ENCODE measurements at places on chromosomes 12 and 14.

- DNase-seq, result no peak
Measured at GRCh38 chr12:92485351-92486348, 217.1 kb upstream of the PLEKHG7 start.

GRCh38 chr12:39296496-39296895 is 146.4 kb downstream of the KIF21A start:
- no peak for DNase-seq

DNA sequence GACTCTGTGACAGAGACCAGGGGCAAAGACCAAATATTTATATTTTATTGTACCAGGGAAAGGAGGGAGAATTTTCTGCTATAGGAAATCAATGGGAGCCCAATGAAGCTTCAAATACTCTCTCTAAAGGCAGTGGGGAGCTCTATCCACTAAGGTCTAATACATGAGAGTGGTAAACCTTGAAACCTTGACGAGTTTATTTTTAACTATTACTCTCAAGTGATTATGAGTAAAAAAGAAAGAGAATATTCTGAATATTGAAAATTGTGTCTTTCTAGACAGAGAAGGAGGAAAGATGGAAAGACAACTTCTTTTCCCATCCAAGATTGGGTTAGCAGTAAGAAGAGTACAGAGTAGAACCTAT is 1722.1 kb upstream of the SEL1L start:
- no peak for DNase-seq

GRCh38 chr12:19093218-19093617 is 36.3 kb upstream of the PLEKHA5 start:
- no peak for DNase-seq

- peak; percentile 67 for DNase-seq
Measured at GRCh38 chr12:57837864-57838562, 8.5 kb downstream of the CTDSP2 start.

DNA sequence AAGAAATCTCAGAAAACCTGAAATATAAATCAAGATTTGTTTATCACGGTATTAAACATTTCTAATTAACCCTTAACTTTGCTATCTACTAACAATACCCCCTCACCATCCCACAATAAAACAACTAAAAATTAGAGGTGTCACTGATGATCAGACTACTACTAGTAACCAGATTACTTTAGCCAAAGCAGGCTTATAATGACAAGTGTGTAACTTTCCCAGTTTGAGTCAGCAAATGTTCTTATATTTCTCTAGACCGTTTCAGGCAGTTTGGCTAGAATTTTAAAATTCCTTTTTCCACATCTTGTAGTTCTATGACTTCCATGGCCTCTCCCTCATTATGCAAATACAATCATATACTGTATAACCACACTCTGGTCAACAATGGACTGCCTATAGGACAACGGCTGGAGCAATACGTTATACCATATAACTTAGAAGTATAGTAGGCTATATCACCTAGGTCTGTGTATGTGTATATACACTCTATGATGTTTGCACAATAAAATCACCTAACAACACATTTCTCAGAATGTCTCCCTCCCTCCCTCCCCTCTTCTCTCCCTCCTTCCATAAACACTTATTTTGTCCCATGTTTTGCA is 102.1 kb downstream of the DENND5B start:
- no peak for DNase-seq

GRCh38 chr14:49733836-49734235 is 34.1 kb upstream of the KLHDC2 start:
- no peak for DNase-seq

DNA sequence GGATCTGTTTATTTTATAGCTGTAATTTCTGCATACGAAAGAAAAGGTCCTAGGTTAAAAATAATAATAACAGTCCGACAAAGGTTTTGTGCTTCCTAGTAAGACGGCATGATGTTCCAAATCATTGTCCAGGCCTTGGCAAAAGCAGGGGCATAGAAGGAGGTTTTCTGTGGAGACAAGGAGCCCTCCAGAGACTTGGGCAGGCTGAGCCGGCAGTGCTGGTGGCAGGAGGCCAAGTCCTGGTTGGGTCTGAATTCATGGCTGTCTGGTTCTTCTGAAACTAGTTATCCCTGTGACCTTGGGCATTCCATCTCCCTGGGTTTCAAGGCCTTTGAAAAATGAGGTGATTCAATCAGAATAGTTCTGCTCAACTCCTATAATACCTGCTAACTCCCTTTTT is 44.0 kb downstream of the KCNK13 start:
- DNase-seq, result no peak

GRCh38 chr14:74652541-74652940 is 40.5 kb upstream of the LTBP2 start:
- DNase-seq, result no peak

- no peak for DNase-seq
Measured at GRCh38 chr12:106766393-106766826, 8.1 kb upstream of the RIC8B start.

Data from right forelimb (tissue), 1 donor.